Amniotic stem cell (primary cell): ENCODE measurements at places on chromosomes 12 and 14.
A peak's percentile ranks its signal among the peaks of the same experiment; 100 is the strongest.

GRCh38 chr12:27838543-27839185 is 58.6 kb upstream of the MANSC4 start:
- DNase-seq = no peak

DNA sequence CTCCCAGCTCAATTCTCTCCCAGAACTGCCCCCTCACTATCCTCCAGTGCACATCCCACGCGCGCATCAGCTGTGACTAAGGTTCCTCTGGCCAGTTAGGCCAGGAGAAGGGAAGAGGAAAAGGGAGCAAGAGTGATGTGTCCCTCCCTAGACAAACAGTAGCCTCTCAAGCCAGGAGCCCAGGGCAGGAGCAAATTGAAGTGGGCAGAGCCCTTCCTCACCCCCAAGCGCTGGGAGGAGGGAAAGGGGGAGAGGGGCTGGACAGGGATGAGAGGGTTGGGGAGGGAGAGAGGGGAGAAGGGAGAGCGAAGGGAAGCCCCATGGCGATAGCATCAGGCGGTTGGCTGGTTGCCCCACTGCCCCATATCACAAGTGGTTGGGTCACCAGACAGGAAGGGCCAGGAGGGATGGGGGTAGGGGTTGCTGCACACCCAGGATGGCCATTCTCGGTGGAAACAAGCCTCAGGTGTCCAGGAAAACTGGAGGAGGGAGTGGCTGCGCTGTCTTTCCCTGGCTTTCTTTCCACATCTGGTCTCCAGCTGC is 1.1 kb downstream of the CD63 start:
- DNase-seq = peak; percentile 53

DNA sequence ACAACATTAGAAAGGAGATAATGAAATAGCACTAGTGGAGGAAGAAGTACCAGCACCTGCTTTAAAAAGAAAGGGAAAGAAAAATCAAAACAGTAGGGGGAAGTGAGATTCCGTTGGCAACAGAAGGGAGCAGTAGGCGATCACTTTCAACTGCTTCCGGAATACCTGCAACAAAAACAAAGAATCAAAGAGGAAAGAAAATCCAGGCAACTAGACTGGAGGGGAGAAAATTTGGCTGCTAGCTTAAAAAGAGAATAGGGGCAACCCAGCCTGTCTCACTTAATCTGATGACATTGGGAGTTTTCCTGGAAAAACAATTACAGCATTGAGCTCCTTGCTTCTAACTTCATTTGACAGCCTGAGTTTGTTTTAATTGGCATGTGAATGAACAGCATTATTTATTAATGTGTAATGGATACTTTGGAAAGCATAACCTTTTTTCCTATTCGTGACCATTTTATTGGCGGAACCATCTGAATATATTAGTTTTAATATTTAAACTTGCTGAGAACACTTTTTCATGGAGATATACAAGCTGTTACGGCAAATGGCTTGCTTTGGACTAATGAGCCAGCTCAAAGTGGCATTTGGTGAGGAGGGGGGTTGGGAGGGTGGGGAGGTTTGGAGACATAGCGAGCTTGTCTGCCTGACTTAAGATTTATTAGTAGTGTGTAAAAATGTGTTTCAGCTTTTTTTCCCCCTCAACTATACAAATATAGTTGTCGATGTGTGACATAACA is 2.5 kb upstream of the DACT1 start:
- no peak for DNase-seq

GRCh38 chr14:79573486-79573885 is 637.8 kb downstream of the DIO2 start:
- no peak for DNase-seq

GRCh38 chr12:124157406-124157805 is 137.5 kb upstream of the RFLNA start:
- DNase-seq = no peak

DNA sequence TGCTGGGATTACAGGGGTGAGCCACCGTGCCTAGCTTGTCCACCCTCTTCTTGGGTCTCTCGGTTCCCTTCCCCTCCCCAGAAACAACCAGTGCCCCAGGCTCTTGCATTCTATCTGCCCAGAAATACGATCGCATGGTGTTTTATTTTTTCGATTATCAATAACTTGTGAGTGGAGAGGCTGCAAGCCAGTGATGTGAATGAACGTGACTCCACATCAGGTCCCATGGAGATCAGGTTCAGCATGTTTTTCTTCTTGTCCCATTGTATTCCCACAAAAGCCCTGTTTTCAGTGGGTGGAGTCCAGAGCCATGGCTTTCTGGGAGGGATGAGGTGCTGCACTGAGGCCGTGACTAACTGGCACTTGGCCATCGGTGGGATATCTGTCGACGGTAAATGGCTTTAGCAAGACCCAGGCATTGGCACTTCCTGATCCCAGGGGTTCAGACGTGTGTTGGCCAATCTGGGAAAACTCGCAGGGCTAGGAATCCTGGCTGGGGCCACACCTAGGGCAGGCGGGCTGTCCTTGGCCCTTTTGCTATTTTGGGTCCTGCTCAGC is 12.7 kb upstream of the HNF1A start:
- no peak for DNase-seq

DNA sequence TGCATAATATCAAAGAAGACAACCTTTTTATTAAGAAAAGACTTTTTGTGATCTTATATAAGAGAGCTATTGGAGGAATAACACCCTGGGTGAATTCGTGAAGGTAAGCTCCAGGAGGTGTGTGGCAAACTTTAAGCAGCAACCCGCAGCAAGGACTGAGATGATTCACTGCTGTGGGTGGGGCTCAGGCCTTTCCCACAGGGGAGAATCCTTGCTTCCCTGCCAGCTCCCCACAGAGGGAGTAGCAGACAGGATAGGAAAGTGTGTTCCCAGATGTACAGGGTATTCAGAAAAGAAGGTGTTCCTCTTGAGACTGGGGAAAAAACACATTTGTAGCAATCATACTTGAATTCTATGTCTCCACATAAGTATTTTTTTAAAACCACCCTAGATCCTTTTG is 9.2 kb downstream of the NDUFA12 start:
- DNase-seq = no peak

GRCh38 chr14:22464422-22465142 is 124.4 kb downstream of the DAD1 start:
- no peak for DNase-seq

- no peak for DNase-seq
These were observed 130.3 kb upstream of the EGLN3 start for GRCh38 chr14:34081101-34081575.

DNA sequence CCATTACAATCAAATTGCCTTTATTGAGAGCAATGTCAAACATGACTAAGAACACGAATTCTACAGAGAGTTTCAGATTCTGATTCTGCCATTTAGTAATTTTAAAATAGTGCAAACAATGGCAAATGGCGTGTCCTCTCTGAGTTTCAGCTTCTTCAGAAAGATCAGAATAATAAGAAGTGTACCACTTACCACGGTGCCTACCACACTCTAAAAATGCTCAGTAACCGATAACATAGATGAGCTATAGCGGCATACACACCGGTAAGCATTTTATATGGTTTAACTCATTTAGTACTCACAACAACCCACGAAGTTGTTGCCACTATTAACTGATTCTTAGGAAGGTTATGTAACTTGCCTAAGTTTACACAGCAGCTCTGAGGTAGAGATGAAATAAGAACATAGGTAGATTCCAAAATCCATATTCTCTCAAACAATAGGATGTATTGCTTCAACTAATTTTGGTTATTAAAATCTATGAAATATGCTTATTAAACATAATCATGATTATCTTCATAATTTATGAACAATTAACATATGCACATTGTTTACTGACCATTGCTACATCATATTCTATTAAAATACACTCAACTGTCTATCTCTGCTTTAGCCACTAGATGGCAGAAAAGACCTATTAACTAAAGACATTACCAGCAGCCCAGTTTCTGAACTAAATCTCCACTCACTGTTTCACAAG is 38.3 kb downstream of the SLC6A15 start:
- DNase-seq = peak; percentile 55
